ENCODE measurements at places on chromosomes 1 and 21.

DNA sequence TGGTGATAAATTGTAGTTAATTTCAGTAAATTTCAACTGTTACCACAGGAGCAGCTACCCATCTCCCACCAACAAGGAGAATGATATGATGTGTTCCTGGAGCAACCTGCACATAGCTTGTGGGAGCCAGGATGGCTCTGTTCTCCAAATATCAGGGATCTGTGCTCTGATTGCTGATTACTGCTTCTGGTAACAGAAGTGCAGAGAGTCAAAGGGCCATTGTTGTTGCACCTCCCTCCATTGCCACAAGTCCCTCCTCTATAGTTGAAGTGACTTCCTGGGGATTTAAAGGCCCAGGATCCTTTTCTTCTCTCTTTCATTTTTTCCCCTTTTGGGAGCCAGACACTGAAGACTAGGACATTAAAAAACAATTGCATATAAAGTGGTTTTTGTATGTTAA, 51.6 kb upstream of the HPDL start:
- no peak for DNase-seq

GRCh38 chr1:4700801-4701200, 46.4 kb downstream of the AJAP1 start:
- no peak for DNase-seq

DNA sequence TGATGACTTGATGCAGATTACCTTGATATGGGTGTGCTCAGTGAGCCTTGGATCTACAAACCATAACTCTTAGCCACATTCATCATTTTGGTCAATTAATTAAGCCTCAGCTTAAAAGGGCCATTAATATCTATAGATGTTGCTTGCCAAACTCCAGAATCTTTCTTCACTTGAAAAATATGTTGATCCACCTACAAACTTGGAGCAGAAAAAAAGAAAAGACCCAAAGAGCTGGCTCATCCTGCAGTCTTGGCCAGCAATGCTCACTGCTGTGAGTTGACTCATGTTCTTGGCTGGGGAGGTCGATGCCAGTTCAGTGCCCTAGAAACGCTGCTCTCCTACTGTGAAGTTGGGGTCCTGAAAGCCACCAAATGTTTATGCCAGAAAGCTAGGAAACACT, 75.4 kb downstream of the DPT start:
- no peak for DNase-seq

DNA sequence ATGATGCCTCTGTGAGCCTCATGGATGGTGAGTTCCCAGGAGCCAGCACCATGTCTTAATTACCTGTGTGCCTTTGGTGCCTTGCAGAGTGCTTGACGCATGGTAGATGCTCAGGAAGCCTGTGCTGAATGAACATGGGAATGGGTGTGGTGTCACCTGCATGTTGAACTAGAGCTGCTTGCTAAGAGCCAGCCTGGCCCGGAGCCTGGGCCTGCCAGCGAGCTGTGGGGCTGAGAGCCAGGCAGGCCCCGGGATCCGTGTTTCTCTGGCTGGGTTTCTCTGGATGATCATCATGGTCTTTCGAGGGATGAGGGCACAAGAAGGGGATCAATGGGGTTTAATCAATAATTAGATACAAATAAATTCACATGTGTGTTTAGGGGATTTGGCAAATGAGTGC, 6.7 kb upstream of the TEX35 start:
- no peak for DNase-seq

- DNase-seq, result no peak
These were observed 28.5 kb upstream of the RNF2 start for GRCh38 chr1:185016880-185017279.
